Activated naive CD4-positive, alpha-beta T cell (primary cell): ENCODE measurements at places on chromosomes 4 and X.

GRCh38 chr4:19478791-19479190, 772.9 kb upstream of the SLIT2 start:
- DNase-seq: no peak

GRCh38 chrX:87941841-87942240, 424.2 kb downstream of the KLHL4 start:
- no peak for DNase-seq

- no peak for DNase-seq
These were observed 157.1 kb upstream of the PGRMC2 start for GRCh38 chr4:128444544-128445302.

GRCh38 chr4:150078041-150078578, at the start of gene DCLK2:
DCLK2 (plus strand) TSS chr4:150078445; CDS start chr4:150079028, 583 bp downstream.
- DNase-seq: no peak

- DNase-seq: no peak
These were observed 464.9 kb downstream of the PCDH7 start for GRCh38 chr4:31185014-31185585.

GRCh38 chrX:153974003-153974725, 1.6 kb downstream of the TMEM187 start:
- DNase-seq: no peak

GRCh38 chrX:77617206-77617605, 168.8 kb downstream of the ATRX start:
- DNase-seq: no peak

GRCh38 chr4:24809815-24810405, 14.5 kb downstream of the SOD3 start:
- DNase-seq: no peak

DNA sequence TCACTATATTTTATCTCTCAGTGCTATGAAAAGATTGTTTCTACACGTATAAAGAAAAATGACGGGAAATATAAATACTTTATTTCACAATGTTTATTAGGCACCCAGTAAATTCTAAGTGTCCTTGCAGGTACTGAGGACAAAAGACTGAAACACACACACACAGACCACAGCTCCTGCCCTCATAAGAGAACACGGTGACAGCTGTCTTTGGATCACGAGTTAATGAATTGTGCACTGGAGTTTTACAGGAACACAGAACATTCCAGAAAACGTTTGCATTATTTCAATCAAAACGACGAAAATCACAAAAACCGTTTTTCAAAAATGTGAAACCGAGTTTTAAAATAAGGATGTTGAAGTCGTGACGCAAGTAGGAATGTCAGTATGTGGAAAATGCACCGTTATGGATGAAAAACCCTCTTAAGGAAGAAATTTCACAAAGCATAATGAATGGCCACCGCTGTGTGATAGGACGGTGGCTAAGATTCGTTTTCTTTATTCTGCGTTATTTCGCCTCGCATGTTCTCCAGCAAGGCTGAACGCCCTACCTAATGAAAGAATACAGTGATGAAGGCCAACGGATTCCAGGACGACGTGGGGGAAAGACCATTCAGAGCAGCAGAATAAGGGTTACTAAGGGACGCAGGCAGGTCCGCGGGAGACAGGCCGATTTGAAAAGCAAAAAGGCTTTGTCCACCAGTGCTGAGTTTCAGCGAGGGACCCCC, 24.2 kb downstream of the FAM156A start:
- no peak for DNase-seq

- DNase-seq: no peak
These were observed at the start of gene ADGRG2 for GRCh38 chrX:19121898-19122640. ADGRG2 (minus strand) TSS chrX:19122468; CDS start chrX:19068834, 53,634 bp downstream.

- DNase-seq: no peak
These were observed 167.6 kb downstream of the ARHGAP10 start for GRCh38 chr4:147899512-147899911.

DNA sequence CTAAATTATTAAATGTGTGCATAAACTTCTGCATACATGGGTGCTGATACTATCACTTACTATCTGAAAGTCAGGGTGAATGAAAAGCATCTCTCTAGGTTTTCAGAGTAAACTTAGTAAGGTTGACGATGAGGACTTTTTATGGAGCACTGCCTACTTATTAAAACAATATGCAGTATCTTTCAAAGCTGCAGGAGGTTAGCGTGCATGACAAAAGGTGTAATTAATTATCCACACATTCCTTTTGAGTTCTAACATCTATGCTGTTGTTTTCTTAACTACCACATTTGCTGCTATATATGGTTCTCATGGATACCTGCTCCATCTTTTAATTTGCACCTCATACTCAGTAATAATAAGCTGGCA, 256.2 kb downstream of the FSTL5 start:
- no peak for DNase-seq

- no peak for DNase-seq
These were observed 620.2 kb upstream of the BOD1L1 start for GRCh38 chr4:14247767-14248166.

- DNase-seq: no peak
These were observed 176.1 kb downstream of the AASDH start for GRCh38 chr4:56211202-56211601.

- DNase-seq: no peak
These were observed 97.0 kb upstream of the LDB2 start for GRCh38 chr4:16995451-16995850.

DNA sequence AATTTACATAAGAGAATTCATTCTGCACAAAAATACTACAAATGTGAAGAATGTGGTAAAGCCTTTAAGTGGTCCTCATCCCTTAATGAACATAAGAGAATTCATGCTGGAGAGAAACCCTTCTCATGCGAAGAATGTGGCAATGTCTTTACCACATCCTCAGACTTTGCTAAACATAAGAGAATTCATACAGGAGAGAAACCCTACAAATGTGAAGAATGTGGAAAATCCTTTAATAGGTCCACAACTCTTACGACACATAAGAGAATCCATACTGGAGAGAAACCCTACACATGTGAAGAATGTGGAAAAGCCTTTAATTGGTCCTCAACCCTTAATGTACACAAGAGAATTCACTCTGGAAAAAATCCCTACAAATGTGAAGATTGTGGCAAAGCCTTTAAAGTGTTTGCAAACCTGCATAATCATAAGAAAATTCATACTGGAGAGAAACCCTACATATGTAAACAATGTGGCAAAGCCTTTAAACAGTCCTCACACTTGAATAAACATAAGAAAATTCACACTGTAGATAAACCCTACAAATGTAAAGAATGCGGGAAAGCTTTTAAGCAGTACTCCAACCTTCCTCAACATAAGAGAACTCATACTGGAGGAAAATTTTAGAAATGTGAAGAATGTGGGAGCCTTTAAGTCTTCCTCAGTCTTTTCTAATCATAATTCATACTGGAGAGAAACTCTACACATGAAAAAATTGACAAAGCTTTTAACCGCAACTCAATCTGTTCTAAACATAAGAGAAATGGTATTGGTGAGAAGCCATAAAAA, 37.4 kb downstream of the ZNF718 start:
- DNase-seq: no peak

GRCh38 chr4:73127839-73128453, 58.4 kb upstream of the COX18 start:
- DNase-seq: no peak

- no peak for DNase-seq
These were observed 191.6 kb upstream of the LDB2 start for GRCh38 chr4:17090063-17090462.

GRCh38 chrX:74911494-74911893, 13.8 kb downstream of the NEXMIF start:
- no peak for DNase-seq

GRCh38 chr4:138669479-138670315, 345.9 kb upstream of the NOCT start:
- DNase-seq: no peak

- DNase-seq: no peak
These were observed 443.6 kb upstream of the PITX2 start for GRCh38 chr4:111066447-111066846.

- no peak for DNase-seq
These were observed 2185.9 kb upstream of the TENM3 start for GRCh38 chr4:180057299-180057721.
